Stimulated activated CD8-positive, alpha-beta memory T cell treated with anti-CD3 and anti-CD28 coated beads, Interleukin-7, amount 100 ng/mL, for 1 hour (primary cell): ENCODE measurements at places on chromosomes 13 and 19.

DNA sequence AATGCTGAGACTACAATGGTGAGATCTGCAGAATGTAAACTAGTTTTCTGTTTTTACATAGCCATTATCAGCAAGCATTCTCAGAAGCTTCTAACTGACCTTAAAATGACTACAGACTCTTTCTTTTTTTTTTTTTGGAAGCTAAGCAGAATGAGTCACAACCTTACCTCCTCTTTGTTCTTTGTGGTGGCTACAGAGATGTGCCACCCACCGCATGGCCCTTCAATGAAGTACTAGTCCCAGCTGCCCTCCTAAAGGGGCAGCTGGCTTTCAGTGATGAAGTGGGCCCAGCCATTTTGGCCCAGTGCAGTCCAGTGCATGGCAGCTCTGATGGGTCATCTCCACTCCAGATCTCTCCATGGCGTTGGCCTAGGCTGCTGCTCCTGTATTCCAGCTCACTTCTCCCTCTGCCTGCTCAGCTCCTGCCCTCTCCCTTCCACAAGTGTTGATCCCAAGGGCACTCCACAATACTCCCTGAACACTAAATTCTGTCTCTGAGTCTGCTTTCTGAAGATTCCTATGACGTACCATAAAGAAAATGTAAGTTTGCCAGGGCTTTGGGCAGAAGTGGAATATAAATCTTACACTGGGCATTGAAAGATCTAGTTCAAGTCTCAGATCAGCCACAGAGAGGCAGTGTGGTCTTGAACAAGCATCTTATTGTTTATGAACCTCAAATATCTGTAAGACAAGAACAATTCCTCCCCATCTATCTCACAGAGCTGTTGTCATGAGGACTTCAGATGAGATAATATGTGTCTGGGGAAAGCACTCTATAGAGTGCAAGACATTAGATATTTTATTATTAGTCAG, 85.6 kb downstream of the RXFP2 start:
- no peak for DNase-seq

DNA sequence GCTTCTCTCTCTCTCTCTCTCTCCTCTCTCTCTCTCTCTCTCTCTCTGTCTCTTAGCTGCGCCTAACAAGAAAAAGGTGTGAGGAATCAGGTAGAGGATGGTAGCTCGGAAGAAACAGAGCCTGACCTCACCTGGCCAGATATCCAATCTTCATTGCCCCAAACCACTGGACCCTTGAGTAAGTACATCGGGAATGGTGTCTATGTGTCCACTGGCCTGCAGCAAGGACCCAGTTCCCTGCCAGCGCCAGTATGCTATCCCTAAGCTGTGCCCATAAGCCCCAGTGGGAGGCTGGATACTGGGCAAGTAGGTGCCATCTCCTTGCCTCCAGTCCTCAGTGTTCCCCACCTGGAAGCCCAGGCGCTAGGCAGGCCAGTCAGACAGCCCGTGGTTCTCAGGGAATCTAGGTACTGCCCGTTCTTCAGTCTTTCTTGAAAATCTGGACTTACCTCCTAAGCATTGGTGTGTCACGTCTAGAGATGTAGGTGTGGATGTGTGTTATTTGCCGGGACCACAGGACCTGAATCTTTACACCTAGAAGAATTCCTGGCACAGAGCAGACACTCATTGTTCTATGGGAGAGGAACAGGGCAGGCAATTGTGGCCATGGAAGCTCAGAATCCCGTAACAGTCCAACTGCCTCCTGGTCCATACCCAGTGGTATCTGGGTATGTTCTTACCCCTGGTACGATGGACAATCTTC, 7.3 kb downstream of the URAD start:
- DNase-seq: no peak

DNA sequence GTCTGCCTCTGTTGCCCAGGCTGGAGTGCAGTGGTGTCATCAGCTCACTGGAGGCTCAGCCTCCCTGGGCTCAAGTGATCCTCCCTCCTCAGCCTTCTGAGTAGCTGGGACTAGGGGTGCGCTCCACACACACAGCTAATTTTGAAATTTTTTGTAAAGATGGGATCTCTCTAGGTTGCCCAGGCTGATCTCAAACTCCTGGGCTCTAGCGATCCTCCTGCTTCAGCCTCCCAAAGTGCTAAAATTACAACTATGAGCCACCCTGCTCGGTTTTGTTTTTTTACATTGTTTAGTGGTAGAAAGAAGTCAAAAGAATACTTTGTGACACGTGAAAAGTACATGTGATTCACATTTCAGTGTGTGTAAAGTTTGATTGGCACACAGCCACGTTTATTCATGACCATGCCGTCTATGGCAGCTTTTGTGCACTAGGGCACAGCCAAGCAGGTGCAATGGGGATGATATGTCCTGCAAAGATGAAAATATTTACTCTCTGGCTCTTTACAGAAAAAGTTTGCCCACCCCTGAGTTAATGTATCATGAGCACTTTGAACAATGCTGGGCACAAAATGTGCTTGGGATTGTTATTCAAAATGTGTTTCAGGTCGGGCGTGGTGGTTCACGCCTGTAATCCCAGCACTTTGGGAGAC, 16.2 kb upstream of the NFIC start:
- DNase-seq: no peak

DNA sequence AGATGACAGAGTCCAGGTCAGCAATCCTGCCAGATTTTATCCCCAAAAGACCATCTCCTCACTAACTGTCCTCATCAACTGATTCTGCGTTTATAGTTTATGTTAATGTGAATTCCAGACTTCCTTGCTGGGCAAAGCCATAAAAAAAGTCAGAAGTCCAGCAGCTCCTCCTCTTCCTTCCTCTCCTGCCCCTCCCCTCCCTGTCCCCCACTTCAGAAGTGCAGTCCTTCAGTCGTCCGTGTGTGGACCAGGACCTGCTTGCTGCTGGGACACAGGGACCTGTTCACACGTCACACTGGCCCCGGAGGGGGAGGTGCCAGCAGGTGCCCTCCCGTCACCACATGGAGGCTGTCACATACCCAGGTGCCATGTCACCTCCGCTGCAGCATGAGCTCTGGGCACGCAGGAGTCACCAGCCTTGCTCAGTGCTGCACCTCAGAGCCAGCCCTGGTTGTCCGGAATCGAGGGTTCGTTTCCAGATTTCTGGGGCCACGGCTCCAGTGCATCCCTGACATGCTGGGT, 4.0 kb upstream of the MCF2L start:
- no peak for DNase-seq

GRCh38 chr19:1672038-1672768, 19.8 kb upstream of the TCF3 start:
- no peak for DNase-seq

DNA sequence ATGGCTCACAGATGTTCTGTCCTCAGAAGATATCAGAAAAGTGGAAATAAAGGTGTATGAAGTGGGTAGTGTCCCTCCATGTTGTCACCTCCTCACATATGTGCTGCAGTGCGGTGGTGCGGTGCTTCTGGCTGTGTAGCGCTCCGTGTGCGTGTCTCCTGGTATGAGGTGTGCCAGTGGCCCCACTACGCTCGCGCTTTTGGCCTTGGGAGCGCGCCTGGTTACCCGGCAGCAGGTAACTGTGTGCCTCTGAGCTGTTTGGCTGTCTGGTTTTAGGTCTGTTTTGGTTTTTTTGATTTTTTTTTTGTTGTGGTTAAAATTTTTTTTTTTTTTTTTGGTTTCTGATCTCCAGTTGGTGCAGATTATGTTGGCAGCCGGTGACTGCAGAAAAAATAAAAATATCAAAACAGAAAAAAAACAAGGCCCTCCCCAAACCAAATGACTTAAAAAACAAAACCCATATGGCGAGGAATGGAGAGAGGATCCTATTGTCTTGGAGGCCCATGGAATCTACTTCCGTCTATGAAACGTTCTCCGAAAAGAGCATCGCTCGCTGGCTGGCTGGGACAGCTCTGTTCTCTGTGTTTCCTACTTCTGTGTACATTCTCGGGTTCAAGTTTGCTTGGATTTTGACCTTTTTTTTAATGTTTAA, 7.9 kb downstream of the HNRNPL start:
- no peak for DNase-seq

DNA sequence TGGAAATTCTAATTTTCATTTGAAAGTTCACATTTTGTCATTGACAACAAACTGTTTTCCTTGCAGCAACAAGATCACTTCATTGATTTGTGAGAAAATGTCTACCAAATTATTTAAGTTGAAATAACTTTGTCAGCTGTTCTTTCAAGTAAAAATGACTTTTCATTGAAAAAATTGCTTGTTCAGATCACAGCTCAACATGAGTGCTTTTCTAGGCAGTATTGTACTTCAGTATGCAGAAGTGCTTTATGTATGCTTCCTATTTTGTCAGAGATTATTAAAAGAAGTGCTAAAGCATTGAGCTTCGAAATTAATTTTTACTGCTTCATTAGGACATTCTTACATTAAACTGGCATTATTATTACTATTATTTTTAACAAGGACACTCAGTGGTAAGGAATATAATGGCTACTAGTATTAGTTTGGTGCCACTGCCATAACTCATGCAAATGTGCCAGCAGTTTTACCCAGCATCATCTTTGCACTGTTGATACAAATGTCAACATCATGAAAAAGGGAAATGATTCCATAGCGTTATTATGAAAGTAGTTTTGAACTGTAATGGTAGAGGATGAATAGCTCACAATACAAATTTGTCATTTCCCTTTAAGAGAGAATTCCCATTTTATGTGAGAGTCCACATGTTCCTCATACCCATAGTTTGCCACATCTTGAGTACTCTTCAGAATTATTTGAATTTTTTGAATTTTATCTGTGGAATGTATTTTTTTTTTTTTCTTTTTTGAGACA, 2.6 kb downstream of the BRCA2 start:
- DNase-seq: no peak

- no peak for DNase-seq
Observed at GRCh38 chr19:30722186-30722585, 350.0 kb downstream of the ZNF536 start.

- DNase-seq: no peak
Observed at GRCh38 chr19:29056535-29056934, 156.4 kb downstream of the UQCRFS1 start.

- DNase-seq: no peak
Observed at GRCh38 chr13:54733639-54734038, 1705.0 kb downstream of the OLFM4 start.

DNA sequence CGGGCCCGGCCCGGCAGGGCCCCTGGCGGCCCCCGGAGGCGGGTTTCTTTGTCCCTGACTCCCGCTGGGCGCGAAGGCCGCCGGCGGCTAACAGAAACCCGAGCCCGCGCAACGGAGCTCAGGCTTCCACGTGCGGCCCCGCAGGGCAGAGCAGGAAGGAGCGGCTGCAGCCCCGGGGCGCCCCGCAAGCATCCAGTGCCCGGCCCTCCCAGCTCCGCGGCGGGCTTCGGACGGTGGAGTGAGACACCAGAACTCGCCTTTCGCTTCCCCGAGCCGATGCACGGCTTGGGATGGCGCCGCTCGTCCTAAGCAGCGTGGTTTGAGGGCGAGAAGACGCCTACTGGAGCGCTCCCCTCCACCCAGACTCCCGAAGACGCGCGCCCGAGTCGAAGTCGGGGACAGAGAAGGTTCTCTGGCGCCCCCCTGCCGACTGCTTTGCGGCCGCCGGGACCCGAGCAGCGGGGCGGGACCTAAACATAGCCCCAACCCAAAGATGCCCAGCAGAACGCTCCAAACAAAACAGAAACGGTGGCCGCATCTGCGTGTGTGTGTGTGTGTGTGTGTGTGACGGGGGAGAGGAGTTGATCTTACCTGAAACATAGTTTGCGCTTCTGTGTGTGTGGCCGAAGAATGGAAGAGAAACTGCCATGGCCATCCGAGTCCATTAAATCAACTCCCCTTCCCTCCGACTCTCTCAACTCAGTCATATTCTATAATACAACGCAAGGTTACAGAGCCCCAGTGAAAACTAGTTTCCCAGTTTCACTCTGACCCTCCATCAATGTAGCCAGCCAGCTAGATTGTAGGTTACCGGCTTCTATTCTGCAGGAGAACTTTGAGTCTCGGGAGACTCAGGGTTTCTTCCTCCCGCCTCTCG, 629 bp upstream of the FGF9 start:
- DNase-seq: no peak

GRCh38 chr13:112160558-112160957, 93.6 kb downstream of the SOX1 start:
- DNase-seq: no peak

DNA sequence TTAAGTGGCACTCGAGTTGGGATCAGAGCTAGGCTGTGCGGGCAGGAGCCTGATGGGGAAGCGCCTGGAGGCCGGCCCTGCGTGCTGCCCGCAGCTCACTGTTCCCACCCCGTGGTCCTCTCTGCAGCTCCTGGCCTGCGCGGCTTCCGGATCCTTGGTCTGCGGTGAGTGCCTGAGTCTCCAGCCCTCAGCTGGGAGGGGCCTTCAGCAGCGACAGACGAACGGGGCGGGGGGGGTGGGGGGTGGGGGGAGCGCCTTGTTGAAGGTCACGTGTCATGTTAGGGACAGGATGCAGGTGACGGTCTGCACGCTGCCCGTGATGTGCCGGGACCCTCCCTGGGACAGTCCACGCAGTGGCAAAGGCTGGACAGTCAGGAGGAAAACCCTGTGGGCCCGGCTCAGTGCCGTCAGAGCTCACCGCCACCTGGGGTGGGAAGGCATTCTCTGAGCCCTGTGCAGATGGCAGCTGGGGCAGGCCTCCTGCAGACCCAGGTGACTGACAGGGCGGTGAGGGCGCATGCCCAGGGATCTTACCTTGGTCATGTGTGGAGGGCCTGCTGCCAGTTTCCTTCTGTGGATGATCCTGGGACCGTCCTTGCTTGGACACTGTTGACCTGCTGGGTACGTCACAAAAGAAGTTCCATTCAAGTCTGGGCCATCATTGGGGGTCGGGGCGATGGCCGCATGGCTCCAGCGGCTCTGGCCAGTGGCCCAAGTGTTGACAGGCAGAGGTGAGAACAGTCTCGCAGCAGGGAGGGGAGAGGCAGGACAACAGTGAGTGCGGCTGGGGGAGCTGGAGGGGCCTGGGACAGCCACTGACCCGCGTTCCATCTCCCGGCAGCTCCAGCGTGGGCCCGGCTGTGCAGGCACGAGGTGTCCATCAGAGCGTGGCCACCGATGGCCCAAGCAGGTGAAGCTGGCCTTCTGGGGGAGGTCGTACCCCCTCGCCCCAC, 4.3 kb downstream of the NDUFS7 start:
- DNase-seq: no peak

- DNase-seq: no peak
Observed at GRCh38 chr19:13128583-13128982, 10.5 kb downstream of the NACC1 start.

GRCh38 chr19:35306473-35307246, 14.7 kb downstream of the MAG start:
- DNase-seq: no peak

DNA sequence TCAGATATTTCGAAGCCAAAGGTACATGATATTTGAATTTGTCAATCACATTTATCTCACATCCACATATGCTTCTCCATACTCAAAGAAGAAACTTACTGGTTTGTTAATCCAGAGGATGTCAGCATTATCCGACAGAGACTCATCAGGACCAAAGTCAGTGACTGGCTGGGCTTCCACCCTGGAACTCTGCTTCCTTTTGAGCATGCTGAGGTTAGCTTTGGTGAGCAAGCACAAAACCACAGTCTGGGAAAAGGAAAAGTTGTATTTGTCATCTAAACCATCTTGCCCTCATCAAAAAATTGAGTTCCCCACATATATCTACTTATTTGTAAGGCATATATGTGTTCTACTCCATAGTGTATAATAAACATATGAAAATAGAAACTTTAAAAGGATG, 17.4 kb downstream of the NALCN start:
- no peak for DNase-seq

- no peak for DNase-seq
Observed at GRCh38 chr19:48741129-48741999, 954 bp upstream of the RASIP1 start.
